ENCODE measurements at places on chromosomes 1 and 21. TPM values are rescaled to one million over a fixed set of nuclear protein-coding genes. Genes with fewer than 3 reads are reported as not detected.

DNA sequence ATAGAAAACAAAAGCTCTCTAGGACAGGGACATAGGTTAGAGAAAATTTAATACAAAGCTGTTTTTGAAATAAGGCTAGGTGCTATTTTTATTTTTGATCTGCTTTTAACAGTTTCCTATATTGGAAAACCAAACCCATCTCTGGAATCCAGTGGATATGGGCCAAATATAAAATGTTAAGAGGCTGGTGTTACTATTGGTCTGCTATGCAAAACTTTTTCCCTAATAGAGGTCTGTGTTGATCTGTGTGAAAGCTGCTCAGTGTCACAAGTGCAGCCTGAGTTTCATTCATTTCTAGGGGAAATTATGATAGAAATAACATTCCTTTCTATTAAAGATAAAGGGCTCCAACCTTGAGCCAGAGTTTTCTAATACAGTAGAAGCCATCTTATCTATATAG, 116.4 kb downstream of the OLFML2B start:
- no peak for DNase-seq

- DNase-seq = no peak
These were observed 4.2 kb upstream of the SIM2 start for GRCh38 chr21:36694593-36695282.

GRCh38 chr1:33260439-33260838, 4.1 kb downstream of the ZNF362 start:
- DNase-seq = no peak

DNA sequence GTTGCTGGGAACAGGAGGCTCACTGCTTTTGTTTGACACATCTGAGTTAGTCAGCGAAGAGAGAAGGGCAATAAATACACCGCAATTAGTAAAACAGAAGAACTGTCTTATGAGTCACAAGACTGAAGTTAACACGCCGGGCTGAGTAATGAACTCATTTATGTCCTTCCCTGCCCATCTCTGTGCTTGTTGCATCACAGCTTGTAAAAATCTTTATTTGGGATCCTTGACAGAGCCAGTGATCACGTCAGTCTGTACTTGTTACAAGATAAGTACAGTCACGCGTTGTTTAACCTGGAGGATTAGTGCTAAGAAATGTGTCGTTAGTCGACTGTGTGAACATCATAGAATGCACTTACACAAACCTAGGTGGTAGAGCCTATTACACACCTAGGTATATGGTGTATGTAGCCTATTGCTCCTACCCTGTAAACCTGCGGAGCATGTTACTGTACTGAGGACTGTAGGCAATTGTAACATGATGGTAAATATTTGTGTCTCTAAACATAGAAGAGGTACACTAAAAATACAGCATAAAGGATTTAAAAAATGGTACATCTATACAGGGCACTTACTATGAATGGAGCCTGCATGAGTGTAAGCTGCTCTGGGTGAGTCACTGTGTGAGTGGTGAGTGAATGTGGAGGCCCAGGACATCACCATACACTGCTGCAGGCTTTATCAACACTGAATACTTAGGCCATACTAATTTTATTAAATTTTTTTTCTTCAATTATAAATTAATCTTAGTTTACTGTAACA, 272.2 kb downstream of the TNR start:
- peak; percentile 32 for DNase-seq

- DNase-seq = no peak
These were observed 4.3 kb upstream of the MUTYH start for GRCh38 chr1:45344499-45344898.

DNA sequence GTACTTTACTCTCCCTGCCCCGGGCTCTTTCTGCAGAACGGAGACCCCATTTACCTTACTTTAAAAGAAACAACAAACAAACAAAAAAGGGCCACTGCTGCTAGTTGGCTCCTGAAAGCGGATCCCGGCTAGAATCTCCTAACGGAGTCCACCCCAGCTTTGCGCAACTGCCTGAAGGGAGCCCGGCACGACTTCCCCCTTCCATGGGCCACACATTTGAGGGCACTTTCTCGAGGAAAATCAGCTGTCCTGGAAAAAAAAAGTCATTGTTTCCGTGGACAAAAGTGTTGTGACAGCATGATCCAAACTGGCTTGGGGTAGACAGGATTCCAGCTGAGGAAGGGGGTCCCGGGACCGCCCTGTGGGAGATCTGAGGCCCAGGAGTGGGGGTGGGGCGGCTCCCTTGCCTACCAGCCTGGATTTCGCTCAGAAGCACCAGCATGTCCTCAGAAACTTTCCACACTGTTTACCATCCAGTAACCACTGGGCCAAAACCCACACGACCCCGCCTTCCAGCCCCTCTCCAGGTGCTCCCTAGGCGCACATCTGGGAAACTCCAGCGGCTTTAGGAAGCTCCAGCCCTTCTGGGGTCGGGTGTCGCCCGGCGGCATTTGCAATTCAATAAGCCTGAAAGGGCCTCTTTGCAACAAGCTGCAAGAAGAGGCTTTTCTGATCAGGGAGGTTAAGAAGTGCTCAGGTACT, 4.8 kb downstream of the RIPK4 start:
- DNase-seq = no peak

DNA sequence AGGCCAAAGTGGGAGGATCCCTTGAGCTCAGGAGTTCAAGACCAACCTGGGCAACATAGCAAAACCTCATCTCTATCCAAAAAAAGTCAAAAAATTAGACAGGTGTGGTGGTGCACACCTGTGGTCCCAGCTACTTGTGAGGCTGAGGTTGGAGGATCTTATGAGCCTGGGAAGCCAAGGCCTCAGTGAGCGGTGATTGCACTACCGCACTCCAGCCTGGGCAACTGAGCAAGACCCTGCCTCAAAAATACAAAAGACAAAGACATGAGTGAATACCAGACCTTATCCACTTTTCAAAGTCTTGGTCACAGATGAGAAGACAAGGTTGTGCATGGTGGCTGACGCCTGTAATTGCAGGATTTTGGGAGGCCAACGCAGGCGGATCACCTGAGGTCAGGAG, 13.2 kb upstream of the MSTO1 start:
- DNase-seq = no peak

- DNase-seq = no peak
These were observed 62.9 kb upstream of the SIM2 start for GRCh38 chr21:36636016-36636415.

- peak; percentile 68 for DNase-seq
These were observed 3.7 kb upstream of the TMEM39B start for GRCh38 chr1:32068957-32069588.

- DNase-seq = no peak
These were observed 74.3 kb upstream of the RUNX3 start for GRCh38 chr1:25004355-25004754.

- no peak for DNase-seq
These were observed 65.5 kb upstream of the DNAH14 start for GRCh38 chr1:224864006-224864405.

DNA sequence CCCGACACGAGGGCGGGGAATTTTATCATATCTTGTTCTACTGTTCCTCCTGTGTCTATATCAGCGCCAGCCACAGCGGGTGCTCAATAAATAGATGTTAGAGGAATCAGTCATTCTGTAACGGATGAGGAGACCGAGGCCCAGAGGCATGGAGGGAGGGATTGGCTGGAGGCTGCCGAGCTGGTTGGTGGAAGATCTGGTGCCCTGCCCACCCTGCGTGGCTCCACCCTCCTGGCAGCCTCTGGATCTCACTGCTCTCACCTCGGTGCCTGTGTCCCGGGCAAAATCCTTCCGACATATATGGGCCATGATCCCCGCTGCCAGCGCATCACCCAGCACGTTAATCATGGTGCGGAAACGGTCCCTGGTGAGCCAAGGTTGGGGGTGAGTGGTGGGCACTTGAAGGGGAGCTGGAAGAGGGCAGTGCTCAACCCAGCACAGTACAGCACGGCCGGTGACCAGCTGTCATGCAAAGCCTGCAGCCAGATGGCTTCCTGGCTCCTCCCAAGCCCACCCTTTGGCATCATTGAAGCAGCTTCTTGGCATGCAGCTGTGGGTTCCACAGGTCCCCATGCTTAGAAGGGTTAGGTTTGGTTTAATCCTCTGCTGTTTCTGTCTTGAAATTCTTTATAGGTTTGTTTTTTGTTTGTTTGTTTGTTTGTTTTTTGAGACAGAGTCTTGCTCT, 26.7 kb downstream of the PODN start:
- DNase-seq = no peak

DNA sequence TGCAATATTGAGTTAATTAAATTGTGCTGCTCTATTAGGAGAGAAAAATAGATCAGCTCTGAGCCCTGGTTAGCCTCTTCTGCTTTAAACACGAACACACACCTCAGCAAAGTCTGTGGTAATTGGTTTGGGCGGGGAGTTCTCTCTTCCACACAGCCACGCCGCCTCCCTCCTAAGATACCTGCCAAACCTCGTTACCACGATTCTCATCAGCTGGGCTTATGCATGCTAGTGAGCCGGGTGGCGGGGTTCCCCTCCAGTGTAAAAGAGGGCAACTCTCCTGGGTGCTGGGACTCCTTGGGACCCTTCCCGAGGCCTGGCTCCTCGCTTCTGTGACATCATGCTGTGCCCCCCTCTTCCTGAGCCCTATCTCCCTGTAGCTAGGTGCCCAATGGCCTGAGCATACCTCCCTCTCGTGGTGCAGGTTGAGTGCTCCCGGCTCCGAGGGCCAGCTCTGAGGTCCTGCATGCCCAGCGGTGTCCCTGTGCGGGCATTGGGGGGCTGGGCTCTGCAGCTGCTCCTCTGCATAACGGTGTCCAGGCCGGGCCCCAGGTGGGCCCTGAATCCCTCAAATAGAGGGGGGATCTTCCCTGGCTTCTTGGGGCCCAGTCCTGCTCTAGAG, 182.9 kb downstream of the PRDM16 start:
- no peak for DNase-seq

GRCh38 chr1:20981915-20982314, 194.8 kb downstream of the EIF4G3 start:
- peak; percentile 16 for DNase-seq

GRCh38 chr1:226355016-226355415, 46.1 kb upstream of the LIN9 start:
- no peak for DNase-seq

DNA sequence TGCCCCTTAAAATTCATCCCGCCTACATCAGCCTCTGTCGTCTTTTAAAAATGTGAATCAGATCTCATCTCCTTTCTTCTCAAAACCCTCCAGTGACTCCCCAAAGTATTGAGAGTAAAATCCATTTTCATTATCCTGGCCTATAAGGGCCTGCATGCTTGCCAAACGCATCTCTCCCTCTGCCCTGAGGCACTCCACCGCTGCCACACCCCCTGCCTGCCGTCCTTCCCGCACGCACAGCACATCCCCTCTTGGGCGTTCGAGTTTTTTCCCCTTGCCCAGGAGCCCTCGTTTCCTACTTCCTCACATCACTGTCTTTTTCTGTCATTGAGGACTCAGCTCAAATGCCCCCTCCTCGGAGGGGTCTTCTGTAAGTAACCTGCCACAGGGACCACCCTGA, 53.3 kb upstream of the MTR start:
- no peak for DNase-seq

GRCh38 chr1:107695341-107695740, 269.6 kb downstream of the VAV3 start:
- DNase-seq = no peak

DNA sequence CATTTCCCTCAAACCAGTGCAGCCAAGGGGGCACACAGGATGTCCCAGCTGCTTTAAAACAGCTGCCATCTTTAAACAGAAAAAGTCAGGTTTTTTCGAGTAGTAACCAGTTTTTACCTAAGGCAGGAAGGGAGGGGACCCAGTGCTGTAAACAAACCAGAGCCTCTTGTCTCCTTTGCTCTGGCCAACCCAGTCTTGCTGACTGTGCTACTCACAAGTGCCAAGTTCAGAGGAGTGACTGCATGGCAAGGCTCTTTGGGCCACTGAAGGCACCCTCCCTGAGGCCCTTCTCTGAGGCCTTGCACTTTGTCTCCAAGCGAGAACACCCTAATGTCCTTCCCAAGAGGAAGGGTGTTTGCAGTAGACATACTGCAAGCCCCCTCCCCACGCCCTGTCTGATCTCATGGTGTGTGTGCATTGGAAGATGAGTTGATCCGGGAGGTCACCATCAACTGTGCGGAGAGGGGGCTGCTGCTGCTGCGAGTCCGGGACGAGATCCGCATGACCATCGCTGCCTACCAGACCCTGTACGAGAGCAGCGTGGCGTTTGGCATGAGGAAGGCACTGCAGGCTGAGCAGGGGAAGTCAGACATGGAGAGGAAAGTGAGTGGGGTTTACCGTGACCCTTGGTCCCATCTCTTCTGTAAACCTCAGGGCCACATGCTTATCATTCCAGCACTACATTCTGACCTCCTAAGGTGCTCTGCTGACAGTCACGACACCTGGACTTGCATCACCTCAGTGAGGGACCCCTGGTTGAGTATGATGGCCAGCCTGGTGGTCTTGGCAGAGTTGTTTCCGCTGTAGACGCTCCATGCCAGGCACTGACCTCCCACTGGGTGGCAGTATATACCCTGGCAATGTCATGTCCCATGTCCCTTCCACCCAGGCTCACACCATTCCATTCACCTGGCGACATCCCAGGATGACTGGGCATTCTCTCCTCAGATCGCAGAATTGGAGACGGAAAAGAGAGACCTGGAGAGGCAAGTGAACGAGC, 4.7 kb downstream of the DNALI1 start:
- peak; percentile 40 for DNase-seq

GRCh38 chr1:244854166-244854565, 10.2 kb downstream of the HNRNPU start:
- DNase-seq = no peak

DNA sequence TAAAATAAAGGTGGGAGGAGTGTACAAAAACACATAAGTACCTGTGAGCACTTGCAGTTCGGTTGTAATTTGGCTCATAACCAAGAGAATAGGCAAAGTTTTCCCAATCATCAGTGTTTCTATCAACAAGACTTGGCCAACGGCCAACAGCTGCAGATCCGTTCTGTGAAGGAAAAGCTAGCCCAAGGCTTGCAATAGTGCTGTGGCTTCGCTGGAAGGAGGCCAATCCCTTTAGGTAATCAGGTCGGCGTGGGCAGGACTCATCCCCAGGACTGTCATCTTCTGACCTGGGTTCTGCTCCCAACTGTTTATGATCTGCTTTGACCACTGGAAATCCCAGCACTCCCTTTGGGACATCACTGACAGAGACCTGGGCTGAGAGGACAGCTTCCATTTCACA, 107.8 kb downstream of the LYST start:
- no peak for DNase-seq

- DNase-seq = no peak
These were observed 5.0 kb upstream of the HHIPL2 start for GRCh38 chr1:222552882-222553281.

The NRIP1 gene
- 47.5 TPM for total RNA-seq

The MYCL gene
- 0.29 TPM for total RNA-seq

The IRF6 gene
- total RNA-seq = 3.2 TPM

The SPOCD1 gene
- 36.2 TPM for total RNA-seq

The SPATA21 gene
- not detected for total RNA-seq

The DCST1 gene
- total RNA-seq = not detected

The VAV3 gene
- not detected for total RNA-seq

The RHCE gene
- total RNA-seq = 0.65 TPM

The WARS2 gene
- 12.6 TPM for total RNA-seq

The RNF186 gene
- not detected for total RNA-seq

The MAN1C1 gene
- total RNA-seq = not detected

The CD1C gene
- total RNA-seq = not detected

The ZBTB8A gene
- 4.1 TPM for total RNA-seq

The OR2L13 gene
- not detected for total RNA-seq

The PRAMEF8 gene
- not detected for total RNA-seq

The TMEM240 gene
- 4.5 TPM for total RNA-seq

Measured in HFFc6 (cell line).